Stimulated activated CD8-positive, alpha-beta memory T cell treated with anti-CD3 and anti-CD28 coated beads, Interleukin-2, amount 100 ng/mL, for 1 hour (primary cell): ENCODE measurements at places on chromosomes 7 and 10.

GRCh38 chr7:142901426-142902259 is 16.1 kb upstream of the TRPV6 start:
- no peak for DNase-seq

DNA sequence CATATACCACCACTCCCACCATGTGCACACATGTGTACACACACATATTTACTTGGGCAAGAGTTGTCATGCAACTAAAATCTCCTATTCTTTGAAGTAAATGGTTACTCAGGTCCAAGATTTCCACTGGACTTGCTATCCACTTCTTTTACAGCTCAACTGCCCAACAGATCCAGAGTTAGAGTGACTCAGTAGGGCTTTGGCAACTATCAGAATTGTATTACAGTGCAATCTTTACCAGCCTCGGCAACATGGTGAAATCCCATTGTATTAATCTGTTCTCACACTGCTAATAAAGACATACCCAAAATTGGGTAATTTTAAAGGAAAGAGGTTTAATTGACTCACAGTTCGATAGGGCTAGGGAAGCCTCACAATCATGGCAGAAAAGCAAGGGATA is 51.9 kb upstream of the ABLIM1 start:
- DNase-seq = no peak

DNA sequence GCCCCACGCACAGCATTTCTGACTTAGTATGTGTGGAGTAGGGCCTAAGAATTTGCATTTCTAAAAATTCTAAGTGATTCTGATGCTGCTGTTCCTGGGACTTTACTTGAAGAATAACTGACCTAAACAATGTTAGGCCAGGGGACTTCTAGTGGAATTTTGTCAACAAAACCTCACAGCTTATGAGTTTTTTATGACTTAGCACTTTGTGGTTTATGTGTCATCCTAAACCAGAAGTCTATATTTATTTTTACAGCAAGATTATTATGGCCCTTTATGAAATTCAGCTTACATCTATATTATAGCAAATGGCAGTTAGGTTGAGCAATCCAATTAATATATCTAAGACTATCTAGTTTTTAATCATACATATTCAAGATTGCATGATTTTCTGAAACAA is 24.6 kb upstream of the BET1 start:
- no peak for DNase-seq

DNA sequence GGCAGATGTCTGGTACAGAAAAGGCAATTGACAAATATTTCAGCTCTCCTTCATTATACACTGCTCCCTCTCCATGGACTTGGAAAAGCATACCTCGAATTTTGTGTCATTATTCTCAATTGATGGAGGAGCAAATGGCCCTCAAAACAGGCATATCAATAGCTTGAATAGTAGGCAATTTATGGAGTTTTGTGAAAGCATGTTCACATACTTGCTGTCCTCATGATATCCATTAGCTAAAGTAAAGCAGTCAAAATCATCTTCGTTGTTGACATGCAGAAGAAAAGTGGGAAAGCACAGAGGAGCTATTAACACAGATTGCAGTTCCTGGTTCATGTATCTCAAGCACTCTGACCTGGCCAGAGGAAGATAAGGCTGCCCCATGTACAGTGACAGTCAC is 472.8 kb downstream of the CCSER2 start:
- no peak for DNase-seq

- no peak for DNase-seq
Measured at GRCh38 chr10:121692626-121693025, 94.4 kb upstream of the FGFR2 start.

GRCh38 chr10:99843310-99843709 is 60.9 kb downstream of the ABCC2 start:
- no peak for DNase-seq

DNA sequence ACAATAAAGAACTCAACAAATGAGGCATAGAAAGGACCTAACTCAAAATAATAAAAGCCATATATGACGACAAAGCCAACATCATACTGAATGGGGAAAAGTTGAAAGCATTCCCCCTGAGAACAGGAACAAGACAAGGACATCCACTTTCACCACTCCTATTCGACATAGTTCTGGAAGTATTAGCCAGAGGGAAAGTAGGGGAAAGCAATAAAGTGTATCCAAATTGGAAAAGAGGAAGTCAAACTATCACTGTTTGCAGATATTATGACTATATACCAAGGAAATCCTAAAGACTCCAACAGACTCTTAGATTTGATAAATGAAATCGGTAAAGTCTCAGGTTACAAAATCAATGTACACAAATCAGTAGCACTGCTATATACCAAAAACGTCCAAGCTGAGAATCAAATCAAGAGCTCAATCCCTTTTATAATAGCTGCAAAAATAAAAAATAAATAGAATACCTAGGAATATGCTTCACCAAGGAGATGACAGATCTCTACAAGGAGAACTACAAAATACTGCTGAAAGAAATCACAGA is 4.8 kb downstream of the ANXA7 start:
- no peak for DNase-seq

- no peak for DNase-seq
Measured at GRCh38 chr10:97981816-97982215, 48.6 kb downstream of the CRTAC1 start.

DNA sequence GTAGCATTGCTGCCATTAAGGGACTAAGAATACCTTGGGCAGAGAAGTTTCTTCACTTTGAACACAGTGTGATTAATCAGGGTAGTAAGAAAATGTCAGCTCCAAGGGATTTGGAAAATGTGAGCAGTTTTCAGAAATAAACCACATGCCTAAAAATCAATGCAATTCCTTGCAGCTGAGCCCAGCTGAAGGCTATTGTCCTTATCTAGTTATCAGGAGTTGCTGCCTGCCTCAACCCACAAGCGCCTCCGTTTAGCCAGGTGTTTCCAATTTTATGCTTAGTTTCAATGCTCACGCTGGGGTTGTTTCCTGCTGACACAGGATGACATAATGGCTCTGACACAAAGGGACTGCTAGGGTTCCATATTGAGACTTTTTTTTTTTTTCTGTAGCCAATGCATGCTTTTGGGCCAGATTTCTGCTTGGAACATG is 132.3 kb upstream of the ANK3 start:
- DNase-seq = no peak

DNA sequence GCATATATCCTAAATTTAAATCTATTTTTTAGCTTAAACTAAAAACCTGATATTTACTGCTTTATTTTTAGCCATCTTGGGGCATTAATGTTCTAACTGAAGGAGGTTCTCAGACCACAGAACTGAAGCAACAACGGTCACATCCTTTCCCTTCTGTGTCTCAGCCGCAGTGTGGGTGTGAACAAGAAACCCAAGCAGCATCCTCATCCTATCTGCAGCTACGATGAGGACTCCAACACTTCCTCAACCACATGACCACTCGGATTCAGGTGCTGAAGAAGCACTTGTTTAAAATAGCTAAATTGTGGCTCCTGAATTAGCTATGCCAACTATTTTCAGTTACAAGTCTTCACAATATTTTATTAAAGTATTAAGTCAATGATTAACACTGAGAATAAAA is 5.3 kb downstream of the ESYT2 start:
- DNase-seq = no peak

DNA sequence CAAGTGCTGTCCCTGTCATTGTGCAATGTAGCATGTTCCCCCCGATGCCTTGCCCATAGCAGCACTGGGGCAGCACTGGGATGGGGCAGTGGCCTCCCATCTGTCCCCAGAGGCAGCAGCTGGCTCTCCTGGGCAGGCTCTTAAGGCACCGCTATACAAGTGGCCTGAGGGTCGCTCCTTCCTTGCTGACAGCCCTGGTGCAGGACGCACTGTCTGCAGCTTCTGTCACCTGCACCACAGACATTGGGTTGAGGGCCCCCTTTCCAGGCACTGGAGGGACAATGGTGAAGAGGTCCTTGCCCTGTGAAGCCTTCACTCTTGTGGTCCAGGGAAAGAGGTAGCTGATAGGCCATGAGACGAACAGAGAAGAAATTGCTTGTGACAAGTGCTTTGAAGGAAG is 10.6 kb downstream of the CPSF4 start:
- no peak for DNase-seq

- no peak for DNase-seq
Measured at GRCh38 chr7:53446170-53446569, 410.7 kb downstream of the POM121L12 start.

- no peak for DNase-seq
Measured at GRCh38 chr10:12801214-12802087, 200.1 kb downstream of the CCDC3 start.

DNA sequence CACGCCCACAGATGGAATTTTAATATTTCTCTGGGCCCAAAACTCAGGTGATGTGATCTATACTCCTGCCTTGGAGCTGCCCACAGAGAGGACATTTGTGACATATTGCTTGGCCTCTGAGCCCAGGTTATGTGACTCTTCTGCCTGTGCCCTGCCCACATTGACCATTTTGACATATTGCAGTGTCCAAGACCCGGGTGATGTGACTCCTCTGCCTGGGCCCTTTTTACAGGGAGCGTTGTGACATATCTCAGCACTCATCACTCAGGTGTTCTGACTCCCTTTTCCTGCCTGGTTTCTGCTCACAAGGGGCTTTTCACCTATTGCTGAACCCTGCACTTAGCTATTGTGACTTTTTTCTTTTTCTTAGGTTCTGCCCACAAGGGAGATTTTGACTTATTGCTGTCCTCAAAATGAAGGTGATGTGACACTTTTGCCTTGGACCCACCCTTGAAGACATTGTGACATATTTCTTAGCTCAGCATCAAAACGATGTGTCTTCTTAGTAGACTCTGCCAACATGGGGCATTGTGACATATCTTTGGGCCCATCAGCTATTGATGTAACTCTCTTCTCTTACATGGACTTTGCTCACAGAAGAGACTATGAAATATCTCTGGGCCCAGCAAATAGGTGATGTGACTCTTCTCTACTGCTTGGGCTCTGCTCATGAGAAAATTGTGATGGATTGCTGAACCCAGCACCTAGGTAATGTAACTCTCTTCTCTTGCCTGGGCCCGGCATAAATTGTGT is 11.0 kb upstream of the ZNF107 start:
- DNase-seq = no peak

GRCh38 chr7:64608116-64608910 is 45.4 kb upstream of the ZNF680 start:
- DNase-seq = no peak

GRCh38 chr7:44368455-44368854 is 43.1 kb upstream of the CAMK2B start:
- no peak for DNase-seq

- no peak for DNase-seq
Measured at GRCh38 chr7:23204241-23204640, 22.4 kb downstream of the NUP42 start.

DNA sequence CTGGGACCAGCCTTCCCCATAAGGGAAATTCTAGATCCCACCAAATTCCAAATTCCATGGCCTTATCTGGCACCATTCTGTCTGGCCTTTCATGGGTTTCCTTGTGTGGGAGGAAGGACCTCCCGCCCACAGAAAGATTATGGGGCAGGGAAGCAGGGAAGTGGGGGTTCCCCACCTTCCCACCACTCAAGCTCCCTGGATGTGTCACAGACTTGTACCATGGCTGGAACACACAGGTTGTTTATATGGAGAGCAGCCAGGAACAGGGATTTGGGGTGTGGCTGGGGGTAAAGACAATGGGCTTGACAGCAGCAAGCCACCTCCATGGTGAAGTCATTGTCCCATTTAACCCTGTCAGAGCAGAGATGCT is 18.3 kb downstream of the UNC5B start:
- DNase-seq = no peak

DNA sequence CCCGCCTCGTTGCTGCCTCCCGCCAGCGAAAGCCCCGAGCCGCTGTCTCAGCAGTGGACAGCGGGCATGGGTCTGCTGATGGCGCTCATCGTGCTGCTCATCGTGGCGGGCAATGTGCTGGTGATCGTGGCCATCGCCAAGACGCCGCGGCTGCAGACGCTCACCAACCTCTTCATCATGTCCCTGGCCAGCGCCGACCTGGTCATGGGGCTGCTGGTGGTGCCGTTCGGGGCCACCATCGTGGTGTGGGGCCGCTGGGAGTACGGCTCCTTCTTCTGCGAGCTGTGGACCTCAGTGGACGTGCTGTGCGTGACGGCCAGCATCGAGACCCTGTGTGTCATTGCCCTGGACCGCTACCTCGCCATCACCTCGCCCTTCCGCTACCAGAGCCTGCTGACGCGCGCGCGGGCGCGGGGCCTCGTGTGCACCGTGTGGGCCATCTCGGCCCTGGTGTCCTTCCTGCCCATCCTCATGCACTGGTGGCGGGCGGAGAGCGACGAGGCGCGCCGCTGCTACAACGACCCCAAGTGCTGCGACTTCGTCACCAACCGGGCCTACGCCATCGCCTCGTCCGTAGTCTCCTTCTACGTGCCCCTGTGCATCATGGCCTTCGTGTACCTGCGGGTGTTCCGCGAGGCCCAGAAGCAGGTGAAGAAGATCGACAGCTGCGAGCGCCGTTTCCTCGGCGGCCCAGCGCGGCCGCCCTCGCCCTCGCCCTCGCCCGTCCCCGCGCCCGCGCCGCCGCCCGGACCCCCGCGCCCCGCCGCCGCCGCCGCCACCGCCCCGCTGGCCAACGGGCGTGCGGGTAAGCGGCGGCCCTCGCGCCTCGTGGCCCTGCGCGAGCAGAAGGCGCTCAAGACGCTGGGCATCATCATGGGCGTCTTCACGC is 825 bp downstream of the ADRB1 start:
- no peak for DNase-seq

- DNase-seq = no peak
Measured at GRCh38 chr10:132984801-132985545, 42.6 kb upstream of the CFAP46 start.

DNA sequence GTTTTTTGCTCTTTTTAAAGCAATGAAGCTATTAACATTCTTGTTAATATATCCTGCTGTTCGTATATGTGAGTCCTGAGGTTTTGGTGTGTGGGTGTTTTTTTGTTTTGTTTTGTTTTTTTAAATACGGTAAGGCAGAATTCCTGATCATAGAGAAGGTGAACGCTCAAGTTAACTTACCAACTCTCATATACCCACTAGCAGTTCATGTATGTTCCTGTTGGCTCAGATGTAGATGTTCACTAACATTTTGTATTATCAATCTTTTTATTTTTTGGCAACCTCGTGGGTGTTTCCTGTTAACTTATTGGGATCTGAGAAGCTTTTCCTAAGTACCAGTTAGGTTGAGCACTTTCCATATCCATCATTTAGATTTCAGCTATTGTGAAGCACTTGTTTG is 20.5 kb downstream of the TRIM24 start:
- DNase-seq = no peak

GRCh38 chr10:23174074-23174976 is 17.8 kb upstream of the PTF1A start:
- DNase-seq = no peak

- DNase-seq = no peak
Measured at GRCh38 chr10:73501651-73502050, 5.8 kb upstream of the PPP3CB start.

DNA sequence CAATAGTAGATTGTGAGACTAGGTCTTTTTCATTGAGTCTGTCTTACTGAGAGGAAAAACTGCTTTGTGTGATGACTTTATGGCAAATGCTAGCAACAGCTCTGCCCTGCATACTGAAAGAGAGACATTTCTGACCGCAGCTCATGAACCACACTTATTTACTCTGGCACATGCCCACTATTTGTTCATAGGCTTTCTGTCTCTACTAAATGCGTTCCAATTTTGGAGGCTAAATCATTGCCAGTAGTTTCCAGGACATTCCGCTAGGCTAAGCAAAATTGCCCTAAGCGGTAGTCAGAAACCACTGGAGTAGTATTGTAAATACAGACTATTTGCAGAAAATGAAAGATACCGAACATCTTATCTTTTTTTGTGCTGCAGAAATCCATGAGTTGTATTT is 55.6 kb upstream of the DLX6 start:
- no peak for DNase-seq

- peak; percentile 70 for DNase-seq
Measured at GRCh38 chr10:132387764-132388210, 9.2 kb upstream of the PWWP2B start.
